ENCODE measurements at places on chromosomes 13 and 19.
A peak's percentile ranks its signal among the peaks of the same experiment; 100 is the strongest.

GRCh38 chr19:34173193-34173956 lies 1.1 kb downstream of the LSM14A start:
- DNase-seq, result no peak

DNA sequence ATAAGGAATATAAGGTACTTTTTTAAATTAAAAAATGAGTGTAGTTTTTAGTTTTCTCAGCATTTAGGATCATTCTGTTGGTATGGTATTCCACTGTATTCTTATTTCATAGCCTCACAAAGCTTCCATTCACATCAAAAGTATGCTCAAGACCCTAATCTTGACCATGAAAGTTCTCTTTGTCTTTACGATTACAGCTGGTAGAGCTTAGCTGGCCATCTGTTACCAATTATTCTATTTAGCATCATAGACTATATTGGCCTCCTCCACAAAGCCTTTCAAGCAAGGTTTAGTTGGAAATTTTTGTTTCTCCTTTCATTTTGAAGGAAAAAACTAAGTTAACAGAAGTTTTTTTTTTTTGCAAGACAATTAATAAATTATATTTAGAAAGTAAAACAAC lies 245.1 kb downstream of the KCTD12 start:
- no peak for DNase-seq

DNA sequence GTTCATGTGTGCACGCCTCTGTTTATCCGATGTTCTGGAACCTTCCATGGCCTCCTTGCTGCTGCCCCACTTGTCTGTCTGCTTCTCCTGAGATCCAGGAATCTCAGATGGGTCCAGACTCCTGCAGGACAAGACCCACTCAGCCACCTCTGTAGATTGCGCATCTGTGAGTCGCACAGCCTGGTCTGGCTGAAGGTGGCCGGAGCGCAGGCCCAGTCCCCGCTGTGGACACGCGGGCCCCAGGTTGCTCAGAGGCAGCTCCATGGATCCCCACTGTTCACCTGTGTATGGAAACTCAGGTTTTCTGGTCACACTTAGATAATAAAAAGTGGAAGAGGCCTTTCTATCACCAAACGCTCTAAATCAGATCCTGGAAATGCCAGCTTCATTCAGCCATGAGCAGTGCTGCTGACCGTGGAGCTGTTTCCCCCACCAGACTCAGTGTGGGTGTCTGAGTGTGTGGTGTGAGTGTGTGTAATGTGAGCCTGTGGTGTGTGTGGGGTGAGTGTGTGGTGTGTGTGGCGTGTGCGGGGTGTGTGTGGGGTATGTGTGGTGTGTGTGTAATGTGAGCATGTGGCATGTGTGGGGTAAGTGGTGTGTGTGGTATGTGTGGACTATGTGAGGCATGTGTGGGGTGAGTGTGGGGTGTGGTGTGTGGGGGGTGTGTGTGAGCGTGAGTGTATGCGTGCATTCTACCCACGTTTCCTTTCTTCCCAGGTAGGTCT lies 59.5 kb downstream of the MCF2L start:
- DNase-seq, result no peak

DNA sequence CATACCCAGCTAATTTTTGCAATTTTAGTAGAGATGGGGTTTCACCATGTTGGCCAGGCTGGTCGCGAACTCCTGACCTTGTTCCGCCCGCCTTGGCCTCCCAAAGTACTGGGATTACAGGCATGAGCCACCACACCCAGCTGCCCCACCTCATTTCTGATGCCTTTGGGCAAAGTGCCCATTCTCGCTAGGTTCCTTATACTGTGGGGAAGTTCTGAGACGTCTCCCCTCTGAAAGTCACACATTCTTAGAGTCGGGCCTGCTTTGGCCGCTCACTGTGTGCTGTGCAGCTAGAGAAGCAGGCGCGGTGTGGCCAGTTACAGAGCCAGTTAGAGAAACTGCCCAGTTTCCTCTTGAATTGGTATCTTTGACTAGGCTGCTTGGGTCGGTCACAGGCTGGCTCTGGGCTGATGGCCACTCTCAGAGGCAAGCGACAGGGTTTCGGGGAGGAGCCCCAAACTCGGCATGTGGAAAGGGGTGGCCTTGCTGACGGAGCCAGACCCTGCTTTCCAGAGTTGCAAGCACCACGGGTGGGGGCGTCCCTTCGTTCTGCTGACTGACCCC lies 18.0 kb downstream of the PRAM1 start:
- DNase-seq, result no peak

- no peak for DNase-seq
These were observed 49.6 kb downstream of the ABCC4 start for GRCh38 chr13:95251641-95252040.

DNA sequence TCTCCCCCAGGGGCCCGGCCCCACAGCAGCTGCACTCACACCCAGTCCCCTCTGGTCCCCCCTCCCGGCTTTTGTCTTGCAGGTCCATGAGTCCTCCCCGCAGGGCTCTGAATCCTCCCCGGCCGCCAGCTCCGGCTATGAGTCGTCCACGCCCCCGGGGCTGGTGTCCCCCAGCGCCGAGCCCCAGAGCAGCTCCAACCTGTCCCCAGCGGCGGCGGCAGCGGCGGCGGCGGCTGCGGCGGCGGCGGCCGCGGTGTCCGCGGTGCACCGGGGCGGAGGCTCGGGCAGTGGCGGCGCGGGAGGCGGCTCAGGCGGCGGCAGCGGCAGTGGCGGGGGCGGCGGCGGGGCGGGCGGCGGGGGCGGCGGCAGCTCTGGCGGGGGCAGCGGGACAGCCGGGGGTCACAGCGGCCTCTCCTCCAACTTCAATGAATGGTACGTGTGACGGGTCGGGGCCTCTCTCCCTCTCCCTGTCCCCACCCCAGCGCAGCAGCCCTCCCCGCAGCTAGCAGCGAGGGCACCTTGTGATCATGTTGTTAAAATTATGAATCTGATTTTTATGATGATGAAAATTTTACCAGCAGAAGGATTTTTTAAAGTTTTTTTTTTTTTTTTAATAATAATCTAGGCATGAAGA lies 3.8 kb downstream of the ZIC2 start:
- no peak for DNase-seq

DNA sequence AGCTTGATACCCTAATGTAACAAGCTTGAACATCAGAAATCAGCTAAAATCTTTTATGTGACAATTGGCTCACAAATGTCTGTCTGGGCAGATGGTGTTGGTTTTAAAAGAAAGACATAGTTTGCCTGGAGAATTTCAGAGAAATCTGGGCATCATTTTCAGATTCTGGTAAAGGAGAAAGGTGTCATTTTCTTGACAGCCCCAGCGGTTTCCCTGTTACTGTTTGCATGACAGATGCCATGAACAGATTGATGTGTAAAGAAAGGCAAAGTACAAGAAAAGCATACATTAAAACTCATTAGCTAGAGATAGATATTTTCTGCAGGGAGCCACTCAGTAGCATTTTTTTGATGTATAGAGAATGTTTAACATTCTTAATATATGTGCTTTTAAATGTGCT lies 987.9 kb downstream of the OLFM4 start:
- no peak for DNase-seq

- no peak for DNase-seq
These were observed 1.3 kb downstream of the RFX2 start for GRCh38 chr19:6108721-6109633.

- no peak for DNase-seq
These were observed 166.8 kb downstream of the MAB21L1 start for GRCh38 chr13:35309706-35310105.

GRCh38 chr13:30907121-30907861 lies 1.2 kb downstream of the MEDAG start:
- no peak for DNase-seq

DNA sequence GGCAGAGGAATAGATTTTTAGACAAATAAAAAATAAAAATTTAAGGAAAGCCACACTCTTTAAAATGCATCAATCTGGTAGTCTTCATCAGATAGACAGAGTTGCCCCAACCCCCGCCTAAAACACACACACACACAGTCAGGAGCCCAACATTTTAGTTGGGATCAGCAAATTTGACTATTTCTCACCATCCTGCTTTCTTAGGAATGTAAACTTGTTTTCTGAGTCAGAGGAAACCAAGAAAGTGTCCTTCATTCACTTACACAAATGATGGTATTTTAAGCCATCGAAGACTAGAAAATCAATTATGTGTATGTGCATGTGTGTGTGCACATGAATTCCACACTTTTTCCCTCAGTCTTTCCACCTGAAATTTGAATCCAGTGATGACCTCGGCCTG lies 1657.5 kb downstream of the SLITRK1 start:
- DNase-seq, result no peak

GRCh38 chr19:29605653-29606419 lies at the start of gene POP4:
Gene POP4, plus strand, starts transcription at chr19:29606283. Its CDS starts 36 bp downstream, at chr19:29606319.
- DNase-seq, result peak; percentile 60

DNA sequence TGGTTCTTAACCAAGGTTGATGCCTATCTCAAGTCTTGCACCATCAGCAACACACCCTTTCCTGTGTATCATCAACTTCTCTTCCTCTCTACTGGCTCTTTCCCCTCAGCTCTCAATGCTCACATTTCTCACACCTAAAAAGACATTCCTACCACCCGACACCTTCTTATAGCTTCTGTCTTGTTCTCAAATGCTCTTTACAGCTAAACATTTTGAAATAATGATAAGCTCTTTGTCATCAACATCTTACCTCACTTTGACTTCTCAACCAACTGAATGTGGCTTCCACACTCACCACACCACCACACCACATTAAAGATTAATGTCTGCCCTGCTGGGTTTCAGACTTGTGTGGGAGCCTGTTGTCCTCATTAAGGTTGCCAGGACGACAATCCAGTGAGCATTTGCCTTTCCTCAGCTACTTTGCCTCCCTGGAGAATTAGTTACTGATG lies 67.8 kb downstream of the RXFP2 start:
- DNase-seq, result no peak

DNA sequence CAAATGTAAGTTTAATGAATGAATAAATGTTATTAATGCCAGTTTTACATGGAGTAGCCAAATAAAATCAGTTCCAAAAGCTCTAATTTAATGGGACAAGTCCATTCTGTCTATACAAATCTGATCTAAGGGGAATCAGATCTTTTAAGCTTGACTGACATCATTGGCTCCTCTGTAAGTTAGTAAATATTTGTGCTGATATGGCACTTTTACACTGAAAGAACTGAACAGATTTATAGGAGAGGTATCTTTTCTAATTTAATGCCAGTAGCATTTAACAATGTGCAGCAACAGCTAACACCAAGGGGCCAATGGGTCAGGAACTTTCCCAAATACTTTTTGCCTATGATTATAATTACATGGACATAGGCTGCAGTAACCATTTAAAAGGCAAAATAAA lies 832.3 kb downstream of the PCDH17 start:
- DNase-seq, result no peak

GRCh38 chr19:23993440-23993839 lies 78.8 kb downstream of the ZNF726 start:
- no peak for DNase-seq
